ENCODE measurements at places on chromosomes 11 and 22.

GRCh38 chr11:68113986-68114385 is 7.2 kb downstream of the CHKA start:
- no peak for DNase-seq

GRCh38 chr11:87013912-87014825 is 23.6 kb upstream of the TMEM135 start:
- DNase-seq = no peak

- DNase-seq = no peak
These were observed 551.9 kb upstream of the LUZP2 start for GRCh38 chr11:23944923-23945322.

DNA sequence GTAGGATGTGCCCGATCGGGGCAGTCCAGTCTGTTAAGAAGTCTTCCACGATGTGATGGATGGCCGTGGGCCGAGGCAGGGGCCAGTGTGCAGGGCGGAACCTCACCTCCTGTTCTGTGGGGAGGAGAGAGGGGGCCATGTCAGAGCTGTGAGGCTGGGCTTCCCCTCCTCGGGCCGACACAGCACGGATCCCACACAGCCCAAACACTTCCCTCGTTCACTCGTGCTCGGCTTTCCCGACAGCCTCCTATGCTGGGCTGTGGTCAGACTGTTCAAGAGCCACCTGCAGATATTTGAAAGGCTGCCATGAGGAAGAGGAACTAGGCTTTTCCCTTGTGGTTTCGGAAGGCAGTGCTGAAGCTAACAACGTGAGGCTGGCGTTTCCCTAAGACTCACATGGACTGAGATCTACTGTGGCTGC is 12.3 kb upstream of the TXN2 start:
- no peak for DNase-seq

- peak; percentile 34 for DNase-seq
These were observed 445.6 kb downstream of the NTM start for GRCh38 chr11:131816051-131816450.

DNA sequence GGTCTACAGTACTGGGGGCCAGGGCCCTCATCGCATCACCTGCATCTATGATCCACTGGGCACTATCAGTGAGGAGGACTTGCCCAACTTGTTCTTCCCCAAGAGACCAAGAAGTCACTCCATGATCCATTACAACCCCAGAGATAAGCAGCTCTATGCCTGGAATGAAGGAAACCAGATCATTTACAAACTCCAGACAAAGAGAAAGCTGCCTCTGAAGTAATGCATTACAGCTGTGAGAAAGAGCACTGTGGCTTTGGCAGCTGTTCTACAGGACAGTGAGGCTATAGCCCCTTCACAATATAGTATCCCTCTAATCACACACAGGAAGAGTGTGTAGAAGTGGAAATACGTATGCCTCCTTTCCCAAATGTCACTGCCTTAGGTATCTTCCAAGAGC is 3.8 kb upstream of the PPFIBP2 start:
- DNase-seq = no peak

GRCh38 chr22:43170131-43170480 is 16.8 kb downstream of the TTLL12 start:
- DNase-seq = no peak
